ENCODE measurements at places on chromosomes 4 and X.
A peak's percentile ranks its signal among the peaks of the same experiment; 100 is the strongest.

GRCh38 chr4:2546286-2546823 is 9.9 kb downstream of the FAM193A start:
- DNase-seq: no peak

DNA sequence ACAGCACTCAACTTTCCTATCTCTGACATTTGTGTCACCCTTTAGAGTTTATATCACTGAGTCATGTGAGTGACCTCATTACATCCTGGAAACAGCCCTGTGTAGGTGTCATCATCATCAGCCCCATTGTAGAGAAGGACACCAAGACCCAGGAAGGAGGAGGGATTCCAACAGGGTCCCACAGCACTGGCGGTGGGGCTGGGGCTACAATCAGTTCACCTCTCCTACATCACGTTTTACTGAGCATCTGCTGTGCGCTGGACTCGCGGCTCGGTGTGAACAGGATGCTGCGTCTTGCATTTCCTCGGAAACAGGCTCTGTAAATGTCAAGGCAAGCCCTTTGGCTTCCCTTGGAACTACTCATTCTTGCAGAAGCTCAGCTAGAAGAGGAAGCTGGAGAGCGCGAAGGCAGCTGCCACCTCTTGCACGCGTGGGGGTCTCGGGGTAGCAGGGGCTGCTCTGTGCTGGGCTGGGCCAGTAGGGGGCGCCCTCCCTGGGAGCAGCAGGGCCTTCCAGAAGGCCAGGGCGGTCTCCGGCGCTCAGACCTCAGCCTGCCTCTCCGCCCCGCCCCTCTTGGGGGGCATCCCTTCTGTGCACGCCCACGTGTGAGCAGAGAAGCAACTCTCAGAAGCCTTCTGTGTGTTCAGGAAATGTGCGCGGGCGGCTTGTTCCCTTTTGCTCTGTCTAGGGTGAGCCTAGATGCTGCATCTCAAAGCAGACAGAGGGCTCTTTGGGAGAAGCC is 29.0 kb downstream of the REELD1 start:
- DNase-seq: peak; percentile 86

DNA sequence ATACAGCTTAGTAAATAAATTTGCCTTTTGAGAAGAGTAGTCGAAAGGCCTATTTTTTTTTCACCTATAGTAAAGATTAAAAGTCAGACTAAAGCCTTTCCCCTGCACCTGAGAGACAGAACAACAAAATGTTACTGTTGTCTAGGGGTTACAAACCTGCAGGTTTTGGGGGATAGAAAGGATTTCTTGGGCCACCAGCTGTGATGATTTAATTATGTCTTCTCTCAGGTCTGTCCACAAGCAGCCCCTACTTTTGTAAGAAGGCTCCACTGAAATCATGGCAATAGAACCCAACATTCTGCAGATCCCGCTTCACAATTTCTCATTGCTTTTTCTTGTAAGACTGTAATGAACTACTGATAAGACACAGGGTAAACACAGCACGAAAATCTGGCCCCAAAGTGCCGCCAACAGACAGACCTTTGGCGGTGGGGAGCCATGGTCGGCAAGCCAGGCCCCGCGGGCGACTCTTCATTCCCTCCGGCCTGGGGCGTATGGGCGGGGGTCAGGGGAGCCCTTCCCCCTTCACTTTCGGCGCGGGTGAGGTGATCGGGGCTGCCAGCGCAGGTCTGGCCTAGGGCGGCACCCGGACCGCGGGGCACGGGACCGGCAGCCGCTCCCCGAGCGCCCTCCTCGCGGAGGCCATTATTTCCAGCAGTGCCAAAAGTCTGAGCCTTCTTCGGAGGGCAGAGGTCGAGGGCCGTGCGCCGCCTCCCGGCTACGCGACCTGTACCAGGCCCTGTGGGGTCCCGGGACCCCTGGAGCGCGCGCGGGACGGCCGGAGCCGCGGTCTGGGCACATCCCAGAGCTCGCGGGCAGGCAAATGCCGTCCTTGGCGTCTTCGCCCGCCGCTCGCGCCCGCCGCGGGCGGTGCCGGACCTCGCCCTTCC is 812 bp upstream of the KDM6A start:
- DNase-seq: peak; percentile 29

DNA sequence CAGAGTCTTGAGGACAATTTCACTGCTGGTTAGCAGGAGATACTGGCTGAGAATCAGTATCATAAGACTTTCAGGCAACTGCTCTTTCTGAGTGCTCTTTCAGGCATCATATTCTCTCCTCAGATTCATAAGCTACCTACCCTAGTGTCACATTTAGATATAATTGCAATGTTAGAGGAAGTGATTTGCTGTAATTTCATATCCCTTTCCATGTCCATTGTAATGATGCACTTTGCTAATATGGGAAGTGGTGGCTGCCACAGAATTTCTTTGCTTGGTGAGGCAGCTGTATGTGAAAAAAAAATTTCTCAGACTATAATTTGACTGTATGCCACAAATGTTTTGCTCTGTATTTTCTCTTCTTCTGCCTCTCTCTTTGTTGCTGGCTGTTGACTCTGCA is 63.3 kb downstream of the DOCK11 start:
- no peak for DNase-seq

DNA sequence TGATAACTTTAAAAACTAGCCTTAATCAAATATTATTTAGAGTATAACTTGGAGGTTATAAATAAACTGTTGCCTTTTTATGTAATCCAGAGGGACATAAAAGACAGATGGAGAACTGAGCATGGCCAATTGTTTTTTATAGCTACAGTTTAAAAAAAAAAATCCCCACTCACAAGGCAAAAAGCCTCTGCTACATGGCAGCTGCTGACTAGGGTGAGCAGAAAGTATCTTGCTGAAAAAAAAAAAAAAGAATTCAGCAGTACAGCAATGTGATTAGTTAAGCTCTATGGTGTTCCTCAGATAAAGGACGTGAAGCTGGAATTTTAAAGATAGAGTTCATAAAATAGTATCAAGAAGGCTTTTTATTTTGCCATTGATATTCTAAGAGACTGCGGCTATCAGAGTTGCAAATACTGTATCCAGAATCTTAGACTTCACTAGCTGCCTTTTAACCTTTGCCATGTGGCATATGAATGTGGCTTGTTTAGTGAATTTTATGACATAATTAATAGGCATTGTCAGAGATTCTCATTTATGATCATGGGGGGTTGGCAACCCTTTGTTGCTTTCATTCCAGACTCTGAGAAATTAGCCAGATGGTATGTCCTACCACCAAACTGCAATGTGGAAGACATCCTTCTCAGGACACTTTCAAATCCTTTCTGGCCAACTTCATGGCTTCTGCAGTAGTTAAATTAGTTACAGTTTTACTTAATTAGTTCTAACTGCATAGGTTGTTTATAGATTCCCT is 498.0 kb downstream of the STPG2 start:
- DNase-seq: no peak

DNA sequence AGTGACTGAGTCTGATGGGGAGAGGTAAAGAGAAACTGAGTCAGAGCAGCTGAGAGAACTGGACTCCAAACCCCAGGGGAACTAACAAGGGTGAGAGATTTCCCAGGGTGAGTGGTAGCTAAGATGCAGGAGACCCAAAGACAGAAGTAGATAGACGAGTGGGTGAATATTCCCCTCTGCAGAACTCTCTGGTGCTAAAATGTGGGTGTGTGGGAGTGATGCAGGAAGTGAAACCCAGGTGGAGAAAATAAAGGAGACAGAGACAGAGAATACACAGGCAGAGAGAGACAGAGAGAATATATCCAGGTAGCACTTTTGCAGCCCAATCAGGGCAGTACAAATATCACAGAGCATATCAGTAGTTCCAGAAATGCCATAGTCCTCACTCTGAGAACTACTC is 212.5 kb upstream of the ZIC3 start:
- DNase-seq: no peak

GRCh38 chr4:62797221-62797620 is 1597.1 kb downstream of the ADGRL3 start:
- DNase-seq: no peak

GRCh38 chrX:97882306-97882705 is 998.6 kb downstream of the RPA4 start:
- DNase-seq: no peak

DNA sequence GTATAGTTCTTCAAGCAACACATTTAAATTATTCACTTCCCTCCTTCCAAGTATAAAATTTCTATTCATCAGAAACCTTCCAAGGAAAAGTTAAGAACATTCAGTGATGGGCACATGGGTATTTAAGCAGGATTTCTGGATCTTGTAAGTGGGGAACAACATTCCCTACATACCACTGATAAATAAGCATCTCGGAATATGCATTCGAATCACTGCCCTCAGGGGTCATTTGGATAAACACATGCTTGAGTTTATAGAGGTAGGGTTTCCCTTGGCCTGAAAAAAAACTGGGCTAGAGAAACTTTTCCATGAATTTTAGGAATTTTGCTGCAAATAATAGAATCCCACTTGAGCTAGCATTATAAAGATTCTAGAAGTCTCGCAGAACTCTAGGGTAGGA is 143.9 kb downstream of the SOX3 start:
- no peak for DNase-seq

DNA sequence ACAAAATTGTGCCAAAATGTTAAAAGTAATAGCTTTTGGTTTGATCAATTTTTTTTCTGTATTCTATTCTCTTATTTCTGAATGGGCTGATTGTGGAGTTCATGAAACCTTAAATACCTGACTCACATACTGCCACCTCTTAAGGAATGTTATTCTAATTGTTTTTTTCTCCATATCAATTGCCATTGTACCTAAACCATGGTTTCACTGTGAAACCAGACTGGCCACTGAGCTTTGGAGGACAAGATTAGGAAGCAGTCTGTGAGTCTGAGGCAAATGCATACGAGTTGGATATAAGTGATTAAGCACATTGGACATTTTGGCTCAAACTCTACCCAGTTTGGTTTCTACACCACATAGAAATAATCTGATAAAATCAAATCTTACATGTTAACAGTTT is 184.0 kb downstream of the IQCM start:
- no peak for DNase-seq

- no peak for DNase-seq
Observed at GRCh38 chr4:24689212-24689611, 104.9 kb upstream of the DHX15 start.

DNA sequence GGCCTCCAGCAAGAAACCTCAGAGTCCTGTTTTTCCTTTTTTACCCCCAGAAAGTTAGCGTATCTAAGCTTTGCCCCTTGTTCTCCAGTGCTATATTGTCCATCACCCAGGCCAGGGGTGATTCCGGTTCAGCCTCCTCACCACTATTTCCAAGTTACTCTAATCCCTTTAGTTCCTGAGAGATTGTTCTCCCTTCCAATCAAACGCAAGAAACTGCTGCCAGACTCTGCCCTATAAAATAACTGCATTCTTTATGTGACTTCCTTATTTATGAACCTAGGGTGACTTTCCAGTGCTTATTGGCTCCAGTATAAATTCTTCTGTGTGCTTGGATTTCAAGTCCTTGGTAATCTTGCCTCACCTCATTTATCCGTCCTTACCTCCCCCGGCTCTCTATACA is 65.7 kb downstream of the CLCN5 start:
- DNase-seq: no peak

DNA sequence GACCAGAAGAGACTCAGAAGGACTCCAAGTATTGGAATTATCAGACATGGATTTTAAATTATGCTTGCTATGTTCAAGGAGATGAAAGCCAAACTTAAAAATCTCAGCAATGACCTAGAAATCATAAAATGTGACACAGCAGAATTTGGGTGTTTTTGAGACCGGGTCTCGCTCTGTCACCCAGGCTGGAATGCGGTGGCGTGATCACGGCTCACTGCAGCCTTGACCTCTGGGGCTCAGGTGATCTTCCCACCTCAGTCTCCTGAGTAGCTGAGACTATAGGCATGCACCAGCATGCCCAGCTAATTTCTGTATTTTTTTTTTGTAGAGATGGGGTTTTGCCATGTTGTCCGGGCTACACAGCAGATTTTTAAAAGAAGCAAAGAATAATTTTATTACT is 12.7 kb downstream of the TAB3 start:
- DNase-seq: no peak

GRCh38 chr4:54572152-54572542 is 85.6 kb upstream of the KIT start:
- DNase-seq: no peak

DNA sequence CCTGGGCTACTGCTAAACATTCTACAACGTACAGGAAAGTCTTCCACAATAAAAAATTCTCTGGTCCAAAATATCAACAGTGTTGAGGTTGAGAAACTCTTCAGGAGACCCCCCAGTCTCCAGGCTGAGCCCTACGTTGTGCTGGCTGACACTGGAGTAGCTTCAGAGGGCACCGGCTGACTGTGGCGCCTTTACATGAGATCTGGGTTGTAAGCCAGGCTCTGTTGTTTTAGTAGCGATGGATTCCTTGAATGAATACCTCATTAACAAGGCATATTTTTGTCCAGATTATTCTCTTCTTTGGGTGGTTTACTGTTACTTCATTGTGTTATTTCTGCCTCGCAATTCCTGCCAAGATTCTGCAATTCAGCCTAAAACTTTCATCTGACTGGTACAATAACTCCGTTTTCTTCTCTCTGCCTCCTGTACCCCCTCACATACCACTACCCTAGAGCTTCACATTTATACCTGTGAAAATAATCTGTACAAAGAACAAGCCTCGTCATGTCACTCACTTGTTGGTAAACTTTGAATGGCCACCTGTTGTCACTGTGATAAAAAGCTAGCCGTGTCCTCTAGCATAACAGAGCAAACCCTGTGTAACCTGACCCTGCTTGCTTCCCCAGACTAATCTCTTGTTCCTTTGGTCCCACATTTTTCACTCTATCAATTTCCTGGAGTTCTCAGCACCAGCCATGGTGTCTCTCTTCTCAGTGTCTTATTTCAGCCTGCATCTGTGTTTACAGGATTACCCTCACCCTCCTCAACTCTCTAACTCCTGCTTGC is 1476.1 kb upstream of the TENM3 start:
- DNase-seq: no peak

- DNase-seq: no peak
Observed at GRCh38 chr4:56973336-56973735, 4.1 kb downstream of the NOA1 start.

- DNase-seq: no peak
Observed at GRCh38 chr4:23774909-23775308, 114.9 kb downstream of the PPARGC1A start.

GRCh38 chrX:68832101-68832416 is 3.2 kb downstream of the EFNB1 start:
- DNase-seq: peak; percentile 61

DNA sequence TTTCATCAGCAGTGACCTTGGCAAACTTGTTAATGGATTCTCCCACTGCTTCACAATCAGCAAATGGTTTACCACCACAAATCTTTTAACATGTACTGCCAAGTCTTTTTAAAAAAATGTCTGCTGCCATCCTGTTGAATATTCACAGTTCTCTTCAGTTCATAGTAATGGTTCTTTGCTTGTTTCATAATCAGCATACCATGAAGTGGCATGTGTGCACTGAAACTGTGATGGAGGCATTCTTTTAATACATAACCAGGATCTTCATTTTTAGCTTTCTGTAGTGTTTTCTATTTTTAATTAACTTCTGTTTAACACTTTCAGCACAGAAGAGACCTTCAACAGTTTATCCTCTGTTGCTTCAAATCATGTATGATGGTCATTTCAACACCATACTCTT is 230.1 kb upstream of the ARSJ start:
- no peak for DNase-seq
